Fibroblast of skin of right biceps (primary cell): ENCODE measurements at places on chromosomes 4 and X.

DNA sequence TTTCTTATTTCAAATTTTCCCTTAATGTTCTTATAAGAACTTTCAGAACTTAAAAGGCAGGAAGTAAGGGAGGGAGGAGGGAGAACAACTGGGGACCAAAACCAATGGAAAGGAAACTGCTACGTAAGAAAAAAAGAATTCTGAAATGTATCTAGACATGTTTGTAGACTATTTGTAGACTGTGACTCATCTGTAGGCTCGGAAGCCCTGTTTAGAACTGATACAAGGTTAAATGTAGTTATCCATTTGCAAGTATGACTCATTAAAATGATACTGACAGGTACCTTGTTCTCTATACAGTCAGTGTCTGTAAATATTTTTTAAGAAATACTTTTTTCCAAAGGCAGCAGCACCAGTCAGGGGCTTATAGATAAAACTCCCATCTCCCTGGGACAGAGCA is 202.0 kb downstream of the DHX15 start:
- DNase-seq, result peak; percentile 58

- DNase-seq, result no peak
These were observed 83.0 kb upstream of the CLDN34 start for GRCh38 chrX:9884031-9884779.

GRCh38 chr4:27629532-27630225 is 769.0 kb downstream of the STIM2 start:
- DNase-seq, result no peak

- no peak for DNase-seq
These were observed 205.5 kb downstream of the PPP3CA start for GRCh38 chr4:101141855-101142254.

DNA sequence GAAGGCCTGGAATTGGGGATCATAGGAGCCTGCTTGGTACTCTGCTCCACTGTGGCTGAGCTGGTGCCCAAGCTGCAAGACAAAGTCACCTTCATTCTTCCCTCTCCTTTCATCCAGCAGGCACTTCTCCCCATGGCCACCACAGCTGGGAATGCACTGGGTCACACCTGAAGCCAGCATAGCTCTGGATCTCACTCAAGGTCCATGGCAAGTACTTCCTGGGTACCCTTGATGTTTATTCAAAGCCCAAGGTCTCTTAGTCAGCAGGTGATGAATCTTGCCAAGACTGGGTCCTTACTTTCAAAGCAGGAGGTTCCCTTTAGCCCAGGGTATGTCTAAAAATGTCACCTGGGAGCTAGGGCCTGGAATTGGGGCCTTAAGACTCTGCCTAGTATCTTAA is 4.9 kb upstream of the SLC4A4 start:
- DNase-seq, result no peak

DNA sequence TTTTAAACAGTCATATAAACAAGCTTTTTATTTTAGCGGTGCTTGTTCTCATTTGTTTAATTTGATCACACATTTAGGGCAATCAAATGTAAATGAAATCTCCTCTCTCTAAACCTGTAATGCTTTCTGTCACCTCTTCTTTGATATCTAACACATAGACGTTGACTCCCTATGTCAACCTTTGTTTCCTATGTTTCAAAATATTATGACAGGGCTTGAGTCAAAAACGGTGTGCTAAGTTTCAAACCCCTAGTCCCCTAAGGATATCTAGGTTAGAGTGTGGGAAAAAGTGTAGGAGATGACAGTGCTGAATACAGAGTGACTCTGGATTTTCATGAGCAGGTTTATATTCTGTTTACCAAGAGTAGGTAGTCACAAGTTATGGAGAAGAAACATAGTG is 224.0 kb upstream of the CNKSR2 start:
- no peak for DNase-seq

- DNase-seq, result peak; percentile 49
These were observed 129.8 kb downstream of the MXRA5 start for GRCh38 chrX:3216581-3217180.
